ENCODE measurements at places on chromosomes 5 and 9. TPM values are rescaled to one million over a fixed set of nuclear protein-coding genes. Genes with fewer than 3 reads are reported as not detected.

- no peak overlapping the region for H3K27ac ChIP-seq
- no peak for DNase-seq
- peaks cover 20% of the 10 kb centered on the region for H3K4me1 ChIP-seq
- H3K27me3 ChIP-seq = no peaks in the 10 kb centered on the region
- no peak overlapping the region for H3K4me3 ChIP-seq
Observed at GRCh38 chr5:102767862-102768261, 12.8 kb downstream of the PAM start.

GRCh38 chr5:169768416-169768815 is 131.3 kb downstream of the DOCK2 start:
- no peak overlapping the region for H3K27ac ChIP-seq
- H3K36me3 ChIP-seq = no peaks in the 10 kb centered on the region
- H3K4me1 ChIP-seq = peaks cover 1% of the 10 kb centered on the region
- H3K4me3 ChIP-seq = no peak overlapping the region

- H3K27me3 ChIP-seq = no peaks in the 10 kb centered on the region
- H3K36me3 ChIP-seq = no peaks in the 10 kb centered on the region
- DNase-seq = no peak
- no peak overlapping the region for H3K4me3 ChIP-seq
Observed at GRCh38 chr5:28296254-28297013, 1258.0 kb upstream of the CDH9 start.

- no peak for DNase-seq
- H3K4me3 ChIP-seq = no peak overlapping the region
- peak overlapping the region; percentile 65 for H3K27ac ChIP-seq
- peaks cover 51% of the 10 kb centered on the region for H3K4me1 ChIP-seq
- no peaks in the 10 kb centered on the region for H3K27me3 ChIP-seq
Observed at GRCh38 chr9:107737987-107738743, 248.6 kb upstream of the KLF4 start.

- H3K27me3 ChIP-seq = no peaks in the 10 kb centered on the region
- H3K4me1 ChIP-seq = peaks cover 3% of the 10 kb centered on the region
- no peak overlapping the region for H3K27ac ChIP-seq
- no peak overlapping the region for H3K4me3 ChIP-seq
- H3K36me3 ChIP-seq = no peaks in the 10 kb centered on the region
Observed at GRCh38 chr5:112935675-112936074, 13.6 kb upstream of the REEP5 start.

Gene TNC
- 64.1 TPM for total RNA-seq

Gene ANKRD20A1
- total RNA-seq = 2.5 TPM
